IPS-NIHi11 (cell line): ENCODE measurements at places on chromosomes 12 and 14.

GRCh38 chr12:52182384-52182783, 9.4 kb downstream of the KRT80 start:
- DNase-seq: no peak

DNA sequence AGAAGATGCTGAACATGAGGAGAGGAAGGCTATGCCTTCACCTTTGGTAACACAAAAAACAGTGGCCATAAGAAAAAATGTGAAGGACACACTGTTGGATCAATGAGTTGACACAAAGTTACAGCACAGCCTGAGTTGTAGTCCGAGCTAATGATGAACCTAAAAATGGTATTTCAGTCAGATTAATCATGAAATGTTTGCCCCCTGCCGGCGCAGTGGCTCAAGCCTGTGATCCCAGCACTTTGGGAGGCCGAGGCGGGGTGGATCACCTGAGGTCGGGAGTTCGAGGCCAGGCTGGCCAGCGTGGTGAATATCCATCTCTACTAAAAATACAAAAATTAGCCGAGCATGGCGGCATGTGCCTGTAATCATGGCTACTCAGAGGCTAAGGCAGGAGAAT, 1.3 kb upstream of the CAPRIN2 start:
- DNase-seq: no peak

DNA sequence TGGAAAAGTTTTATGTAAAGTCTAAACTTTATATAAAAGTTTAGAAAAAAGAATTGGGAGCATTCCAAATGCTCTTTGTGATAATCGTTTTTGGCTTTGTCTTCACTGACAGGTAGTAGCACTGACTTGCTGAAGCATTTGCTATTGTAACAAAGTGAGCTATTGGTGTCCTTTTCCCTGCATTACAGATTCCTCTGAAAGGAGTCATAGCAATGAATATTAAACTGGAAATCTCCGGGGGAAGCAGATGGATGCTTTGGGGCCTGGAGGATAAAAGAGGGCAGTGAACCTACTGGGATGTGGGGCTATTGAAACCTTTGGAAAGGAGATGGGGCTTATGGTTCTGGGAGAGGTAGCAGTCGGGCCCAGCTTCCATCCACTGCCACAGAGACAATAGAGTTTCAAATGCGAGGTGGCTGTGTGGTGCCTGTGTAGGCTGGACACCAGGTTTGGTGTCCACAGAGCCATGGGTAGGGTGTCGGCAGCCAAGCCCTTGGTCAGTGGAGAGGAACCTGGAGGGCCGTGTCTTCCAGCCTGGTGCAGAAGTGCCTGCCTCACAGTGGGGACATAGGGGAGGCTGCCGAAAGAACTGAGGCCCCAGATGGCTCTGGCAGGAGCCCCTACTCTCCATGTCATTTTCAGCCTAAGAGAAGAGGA, 10.1 kb downstream of the GSG1 start:
- no peak for DNase-seq

- DNase-seq: no peak
These were observed 157.5 kb upstream of the LRIG3 start for GRCh38 chr12:59077575-59078426.

DNA sequence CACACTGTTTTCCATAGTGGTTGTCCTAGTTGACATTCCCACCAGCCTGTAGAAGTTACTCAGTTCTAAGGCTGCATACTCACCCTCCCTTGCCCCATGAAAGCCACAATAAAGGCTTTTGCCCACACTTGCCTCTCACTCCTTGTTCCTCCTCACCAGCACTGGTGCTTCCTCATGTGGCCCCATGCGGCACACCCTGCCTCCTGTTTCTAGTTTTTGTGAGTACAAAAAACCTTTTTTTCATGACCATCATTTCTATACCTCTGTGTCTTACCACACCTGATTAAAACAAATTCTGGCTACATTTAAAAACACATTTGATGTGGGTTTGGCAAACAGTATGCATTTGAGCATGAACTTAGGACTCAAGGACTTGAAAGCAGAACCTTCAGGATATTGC, 40.7 kb upstream of the RIN3 start:
- DNase-seq: no peak

GRCh38 chr12:44930972-44931600, 55.0 kb upstream of the NELL2 start:
- DNase-seq: peak; percentile 55

GRCh38 chr14:90656973-90657372, 159.3 kb downstream of the TTC7B start:
- DNase-seq: no peak

DNA sequence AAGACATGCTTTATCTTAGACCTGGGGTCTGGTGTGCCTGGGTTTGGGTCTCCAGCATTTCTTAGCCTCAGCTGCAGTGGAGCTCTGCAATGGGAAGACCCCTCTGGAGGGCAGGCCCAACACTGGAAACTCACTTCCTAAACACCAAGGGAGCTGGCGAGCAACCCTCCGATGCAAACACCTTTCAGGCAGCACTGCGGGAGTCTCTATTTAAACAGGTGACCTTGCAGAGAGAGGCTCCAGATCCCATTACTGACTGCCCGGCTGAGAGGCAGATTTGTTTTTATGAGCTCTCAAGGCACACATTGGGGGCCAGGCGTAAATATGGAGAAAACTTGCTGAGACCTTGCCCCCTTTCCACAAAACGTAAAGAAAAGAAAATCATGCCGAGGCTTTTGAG, 195.5 kb downstream of the PAX9 start:
- peak; percentile 19 for DNase-seq

DNA sequence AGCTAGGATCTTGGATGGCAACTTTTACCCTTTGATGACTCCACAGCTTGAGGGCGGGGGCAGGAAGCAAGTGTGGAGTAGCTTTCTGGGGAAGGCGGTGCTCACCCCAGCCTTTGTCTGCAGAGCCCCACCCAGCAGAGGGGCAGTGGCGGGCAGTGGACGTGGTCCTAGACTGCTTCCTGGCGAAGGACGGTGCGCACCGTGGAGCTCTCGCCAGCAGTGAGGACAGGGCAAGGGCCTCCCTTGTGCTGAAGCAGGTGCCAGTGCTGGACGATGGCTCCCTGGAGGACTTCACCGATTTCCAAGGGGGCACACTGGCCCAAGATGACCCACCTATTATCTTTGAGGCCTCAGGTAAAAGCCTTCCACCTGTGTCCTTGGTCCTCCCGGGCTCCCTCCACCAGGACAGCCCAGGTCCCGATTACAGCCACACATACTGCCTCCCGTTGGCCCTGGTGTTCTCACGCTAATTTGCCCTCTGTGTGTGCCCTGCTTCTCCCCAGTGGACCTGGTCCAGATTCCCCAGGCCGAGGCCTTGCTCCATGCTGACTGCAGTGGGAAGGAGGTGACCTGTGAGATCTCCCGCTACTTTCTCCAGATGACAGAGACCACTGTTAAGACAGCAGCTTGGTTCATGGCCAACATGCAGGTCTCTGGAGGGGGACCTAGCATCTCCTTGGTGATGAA, 1.2 kb downstream of the TAPBPL start:
- DNase-seq: no peak

DNA sequence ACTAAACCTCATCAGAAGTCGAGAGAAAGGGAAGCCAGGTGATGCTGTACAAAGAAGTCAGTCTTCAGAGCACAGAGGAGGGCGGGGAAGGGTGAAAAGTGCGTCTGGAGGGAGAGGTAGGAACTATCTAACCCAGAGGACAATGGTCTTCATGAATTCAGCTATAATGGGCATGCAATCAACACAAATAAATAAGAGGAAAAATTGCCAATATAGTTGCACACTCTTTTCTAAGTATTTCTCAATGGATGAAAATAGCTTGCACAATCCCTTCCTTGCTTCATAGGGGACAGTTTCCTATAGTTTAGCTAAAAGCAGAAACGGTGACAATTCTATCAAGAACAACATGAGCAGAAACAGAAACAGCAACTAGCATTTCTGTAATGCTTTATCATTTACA, 931.2 kb downstream of the AACS start:
- DNase-seq: no peak

GRCh38 chr12:119179335-119180021, 747 bp downstream of the HSPB8 start:
- DNase-seq: peak; percentile 52

DNA sequence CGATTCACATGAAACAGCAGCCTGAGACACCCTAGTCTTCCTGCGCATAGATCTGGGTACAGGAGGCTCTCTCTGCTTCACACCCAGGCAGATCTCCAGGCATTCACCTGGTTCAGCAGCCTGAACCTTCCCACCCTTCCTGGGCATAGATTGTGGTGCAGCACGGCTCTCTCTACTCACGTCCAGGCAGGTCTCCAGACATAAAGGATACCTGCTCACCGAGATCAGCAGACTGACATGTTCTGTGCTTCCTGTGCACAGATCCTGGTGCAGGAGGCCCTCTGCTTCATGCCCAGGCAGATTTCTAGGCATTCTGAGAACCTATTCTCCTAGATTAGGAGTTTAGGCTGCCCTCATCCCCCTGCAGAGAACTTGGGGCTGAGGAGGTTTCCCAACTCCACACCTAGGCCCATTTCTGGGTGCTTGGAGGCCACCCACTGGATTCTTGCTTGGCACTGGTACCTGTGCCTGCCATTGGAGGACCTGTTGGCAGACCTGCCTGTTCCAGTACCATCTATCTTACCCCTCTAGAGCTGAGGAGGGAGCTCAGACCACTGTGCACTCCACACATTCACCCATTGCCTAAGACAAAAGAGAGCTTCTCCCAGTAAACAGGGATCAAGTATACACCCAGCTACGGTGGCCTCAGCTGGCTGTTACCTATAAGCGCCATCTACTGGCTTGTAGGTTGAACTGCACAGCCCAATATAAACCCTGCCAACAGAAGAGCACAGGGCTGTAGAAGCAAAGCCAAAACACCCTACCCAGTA, 28.0 kb upstream of the GARIN6 start:
- DNase-seq: peak; percentile 38

GRCh38 chr12:20350495-20350894, 17.8 kb upstream of the PDE3A start:
- no peak for DNase-seq

GRCh38 chr12:77847680-77848431, 17.2 kb downstream of the NAV3 start:
- DNase-seq: no peak

GRCh38 chr12:45388545-45388944, 172.7 kb downstream of the ANO6 start:
- peak; percentile 64 for DNase-seq

- DNase-seq: no peak
These were observed 55.9 kb downstream of the DYNC1H1 start for GRCh38 chr14:102020058-102020971.
